ENCODE measurements at places on chromosomes 16 and 17.

DNA sequence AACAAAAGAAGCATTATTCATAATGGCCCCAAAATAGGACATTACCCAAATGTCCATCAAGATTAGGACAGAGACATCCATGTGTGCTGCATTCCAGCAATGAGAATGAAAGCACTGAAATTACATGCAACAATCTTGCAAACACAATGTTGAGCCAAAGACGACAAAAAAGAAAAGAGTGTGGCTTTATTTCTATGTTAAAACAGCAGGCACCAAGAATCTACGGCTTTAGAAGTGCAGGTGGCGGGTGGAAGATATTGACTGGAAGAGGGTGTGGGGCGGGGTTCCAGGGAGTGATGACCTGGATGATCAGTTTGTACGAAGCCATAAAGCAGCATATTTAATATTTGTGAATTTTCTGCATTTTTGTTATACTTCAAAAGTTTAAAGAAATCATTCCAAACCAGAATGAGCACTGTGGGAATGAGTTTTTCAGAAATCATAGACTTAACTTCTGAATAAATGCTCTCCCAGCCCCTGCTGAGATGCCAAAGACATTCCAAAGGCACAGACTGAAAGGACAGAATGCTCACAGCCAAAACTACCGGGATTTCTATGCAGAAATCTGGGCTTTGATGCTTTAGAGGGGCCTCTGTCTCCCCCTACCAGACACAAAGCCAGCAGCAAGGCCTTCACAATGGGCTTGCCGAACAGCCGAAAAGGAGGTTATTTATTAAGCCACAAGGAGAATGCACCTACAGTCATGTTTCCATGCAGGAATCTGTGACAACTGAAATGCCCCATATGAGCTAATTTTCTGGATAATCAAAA lies 361.6 kb downstream of the GRIN2A start:
- DNase-seq: no peak

- DNase-seq: no peak
Observed at GRCh38 chr16:57728336-57729181, 7.0 kb upstream of the KATNB1 start.

- DNase-seq: no peak
Observed at GRCh38 chr17:28598389-28598788, 436 bp downstream of the SPAG5 start.

DNA sequence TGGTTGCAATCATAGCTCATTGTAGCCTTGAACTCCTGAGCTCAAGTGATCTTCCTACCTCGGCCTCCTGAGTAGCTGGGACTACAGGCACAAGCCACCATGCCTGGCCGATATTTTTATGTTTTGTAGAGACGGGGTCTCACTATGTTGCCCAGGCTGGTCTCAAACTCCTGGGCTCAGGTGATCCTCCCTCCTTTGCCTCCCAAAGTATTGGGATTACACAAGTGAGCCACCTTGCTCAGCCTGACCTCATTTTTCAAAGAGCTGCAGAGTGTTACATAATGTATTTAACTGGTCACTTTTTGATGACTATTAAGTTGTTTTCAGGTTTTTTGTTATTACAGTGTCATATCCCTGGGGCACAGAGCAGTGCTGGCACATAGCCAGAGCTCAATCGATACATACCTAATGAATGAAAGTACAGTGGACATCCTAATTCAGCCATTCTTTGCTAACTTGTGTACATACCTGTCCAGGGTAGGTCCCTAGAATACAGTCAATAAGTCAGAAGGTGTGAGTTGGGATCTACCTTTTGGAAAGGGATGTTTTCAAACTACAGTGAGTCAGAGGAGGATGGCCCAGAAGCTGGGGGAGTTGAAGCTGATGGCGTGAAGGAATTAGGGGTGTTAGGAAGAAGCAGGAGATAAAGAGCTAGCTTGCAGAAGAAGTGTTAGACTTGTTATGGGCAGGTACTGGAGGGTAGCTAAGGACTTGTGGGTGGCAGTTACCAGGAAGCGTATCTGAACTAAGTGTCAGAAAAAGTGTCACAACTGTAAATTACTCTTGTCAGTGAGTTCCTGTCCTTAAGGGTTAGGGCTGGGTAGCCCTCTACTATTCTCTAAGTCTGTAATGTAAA lies 20.1 kb upstream of the CYLD start:
- DNase-seq: no peak

DNA sequence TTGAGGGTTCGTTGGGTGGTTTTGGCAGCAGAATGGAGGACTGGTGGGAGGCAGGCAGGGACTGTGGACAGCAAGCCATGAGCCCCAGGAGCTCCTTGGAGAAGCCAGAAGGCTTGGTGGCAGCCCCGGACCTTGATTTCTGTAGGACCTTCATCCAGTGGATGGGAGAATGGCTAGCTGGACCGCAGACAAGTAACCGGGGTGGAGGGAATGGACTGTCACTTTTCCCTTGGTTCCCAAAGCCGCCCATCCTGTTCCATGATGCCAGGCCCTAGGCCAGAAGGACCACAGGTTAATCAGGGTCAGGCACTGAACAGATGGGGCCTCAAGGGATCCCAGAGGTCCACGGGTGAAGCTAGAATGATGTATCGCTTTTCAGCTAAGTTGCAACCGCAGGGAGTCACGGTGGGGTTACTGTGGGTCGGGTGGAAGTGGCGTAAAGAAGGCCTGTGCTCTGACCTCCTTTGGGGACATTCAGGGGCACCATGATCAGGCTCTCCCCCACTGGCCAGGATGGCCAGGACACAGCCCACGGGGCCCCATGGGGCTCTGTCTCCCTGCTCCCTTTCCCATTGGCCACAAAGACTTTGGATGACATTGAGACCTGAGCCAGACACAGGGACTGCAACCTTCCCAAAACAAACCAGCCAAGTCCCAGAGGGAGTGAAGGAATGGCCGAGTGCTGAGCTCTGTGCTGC lies 66.9 kb upstream of the MRTFB start:
- DNase-seq: no peak

Data from stimulated activated CD4-positive, alpha-beta T cell treated with anti-CD3 and anti-CD28 coated beads, Interleukin-15, amount 100 ng/mL, for 1 hour (primary cell).